CD8-positive, alpha-beta T cell (primary cell): ENCODE measurements at places on chromosomes 16 and 17.
A peak's percentile ranks its signal among the peaks of the same experiment; 100 is the strongest.

DNA sequence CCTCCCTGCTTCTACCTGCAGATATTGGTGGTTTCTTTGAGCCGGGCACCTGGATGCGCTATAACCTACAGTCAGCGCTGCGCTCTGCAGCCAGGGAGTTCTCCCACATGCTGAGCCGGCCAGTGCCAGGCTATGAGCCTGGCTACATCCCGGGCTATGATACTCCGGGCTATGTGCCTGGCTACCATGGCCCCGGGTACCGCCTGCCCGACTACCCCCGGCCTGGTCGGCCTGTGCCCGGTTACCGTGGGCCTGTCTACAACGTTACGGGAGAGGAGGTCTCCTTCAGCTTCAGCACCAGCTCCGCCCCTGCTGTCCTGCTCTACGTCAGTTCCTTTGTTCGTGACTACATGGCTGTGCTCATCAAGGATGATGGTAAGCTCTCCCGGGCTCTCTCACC is 13.2 kb downstream of the CNTNAP1 start:
- DNase-seq: no peak

DNA sequence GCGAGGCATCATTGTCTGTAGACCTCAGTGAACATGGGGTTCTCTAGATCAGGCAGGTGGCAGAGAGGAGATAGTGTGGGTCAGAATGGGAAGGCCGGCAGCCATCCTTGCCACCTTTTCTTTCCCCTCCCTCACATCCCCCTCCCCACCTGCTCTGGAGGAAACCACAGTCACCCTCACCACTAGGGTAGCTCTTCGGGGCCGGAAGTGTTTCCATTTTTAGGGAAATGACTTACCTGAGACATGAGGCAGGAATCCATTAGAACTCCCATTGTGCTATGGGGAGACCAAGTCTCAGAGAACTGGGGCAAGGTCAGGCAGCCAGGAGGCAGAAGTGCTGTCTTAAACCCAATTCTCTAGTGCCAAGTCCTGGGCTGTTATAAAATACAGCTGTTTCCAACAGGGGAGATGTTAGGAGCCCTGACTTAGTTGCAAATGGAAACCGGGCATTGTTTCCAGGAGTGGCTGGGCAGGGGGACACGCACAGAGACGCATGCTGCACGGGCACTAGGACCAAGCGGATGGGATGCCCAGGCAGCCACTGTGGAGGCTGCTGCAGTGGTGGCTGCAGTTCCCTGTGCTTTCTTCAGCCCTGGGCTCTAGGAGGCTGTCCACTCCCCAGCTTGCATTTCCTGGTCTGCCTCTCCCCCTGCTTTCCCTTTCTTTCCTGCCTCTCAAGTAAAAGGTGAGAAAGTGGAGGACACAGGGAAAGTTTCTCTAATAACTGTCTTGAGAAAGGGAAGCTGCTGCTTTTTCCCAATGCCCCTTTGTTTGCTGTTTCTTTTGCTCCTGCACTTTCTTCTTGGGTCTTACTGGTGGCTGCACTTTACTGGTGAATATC is 2.8 kb downstream of the HAS3 start:
- no peak for DNase-seq

DNA sequence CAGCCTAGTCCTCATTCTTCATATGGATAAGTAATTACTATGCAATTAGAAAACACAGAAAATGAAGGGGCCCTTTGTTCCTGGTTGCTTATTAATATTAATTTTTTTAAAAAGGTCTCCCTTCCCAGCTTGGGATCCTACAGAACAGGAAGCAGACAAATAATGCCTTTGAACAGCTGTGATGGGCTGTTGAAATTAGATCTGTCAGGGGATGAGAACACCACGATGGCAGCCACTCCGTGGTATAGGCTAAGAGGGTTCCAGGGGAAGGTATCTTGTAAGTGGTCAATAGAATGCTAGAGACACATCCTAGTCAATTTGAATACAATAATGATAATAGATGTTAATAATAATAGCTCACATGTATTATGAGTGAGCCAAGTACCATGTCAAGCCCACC is 83.1 kb downstream of the CCDC182 start:
- no peak for DNase-seq

GRCh38 chr16:58638148-58639036 is 8.8 kb upstream of the CNOT1 start:
- DNase-seq: no peak

DNA sequence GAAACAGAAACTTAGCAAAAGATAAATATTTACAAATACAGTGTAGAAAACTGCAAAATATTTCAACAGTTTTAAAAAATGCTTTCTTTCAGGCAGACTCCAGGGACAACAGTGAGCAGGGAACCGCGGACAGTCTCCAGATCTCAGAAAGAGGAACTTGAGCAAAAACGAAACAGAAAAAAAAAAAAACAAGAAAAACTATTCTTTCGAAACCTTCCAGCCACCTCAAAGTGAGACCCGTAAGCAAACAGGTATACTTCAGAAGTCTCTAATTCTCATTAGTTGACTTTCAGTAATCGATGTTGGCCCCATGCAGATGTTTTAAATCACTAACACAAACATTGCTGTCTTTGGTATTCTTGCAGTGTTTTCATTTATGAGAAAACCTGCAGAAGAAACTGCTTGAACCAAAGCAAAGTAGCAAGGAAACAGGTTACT is 15.7 kb upstream of the CCL1 start:
- no peak for DNase-seq

GRCh38 chr16:286491-287297 is 3.7 kb downstream of the PDIA2 start:
- DNase-seq: no peak

DNA sequence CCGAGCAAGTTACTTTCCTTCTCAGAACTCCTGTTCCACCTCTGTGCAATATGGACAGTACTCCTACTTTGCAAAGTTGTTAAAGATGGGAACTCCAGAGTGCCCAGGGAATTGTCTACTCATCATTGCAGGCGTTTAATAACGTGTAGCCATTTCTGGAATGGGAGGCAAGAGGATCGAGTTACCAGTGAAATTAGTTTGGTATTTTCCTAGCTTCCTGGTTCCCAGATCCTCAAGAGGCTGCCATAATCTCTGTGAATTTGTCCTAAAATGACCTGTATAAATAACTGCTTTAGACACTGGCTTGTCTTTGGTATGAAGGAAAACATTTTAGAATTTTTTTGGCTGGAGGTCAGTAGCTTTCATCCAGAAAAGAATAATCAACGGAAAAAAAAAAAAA is 27.7 kb downstream of the WWOX start:
- no peak for DNase-seq

DNA sequence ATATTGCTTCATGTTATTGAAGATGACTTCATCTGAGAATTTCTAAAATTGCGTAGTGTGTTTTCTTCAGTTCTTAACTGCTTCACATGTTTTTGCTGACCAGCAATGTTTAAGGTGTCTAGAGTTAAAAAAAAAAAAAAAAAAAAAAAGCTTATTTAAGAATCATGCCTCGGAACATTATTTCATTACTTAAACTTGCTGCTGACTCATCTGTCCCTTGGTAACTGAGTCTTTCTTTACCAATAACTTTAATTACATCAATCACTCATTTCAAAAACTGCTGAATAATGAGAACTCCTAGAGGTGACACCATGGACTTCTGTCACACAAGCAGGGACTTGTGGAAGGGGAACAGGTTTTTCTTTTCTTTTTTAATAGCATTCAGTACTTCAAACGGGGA is 16.2 kb downstream of the IRX5 start:
- no peak for DNase-seq

DNA sequence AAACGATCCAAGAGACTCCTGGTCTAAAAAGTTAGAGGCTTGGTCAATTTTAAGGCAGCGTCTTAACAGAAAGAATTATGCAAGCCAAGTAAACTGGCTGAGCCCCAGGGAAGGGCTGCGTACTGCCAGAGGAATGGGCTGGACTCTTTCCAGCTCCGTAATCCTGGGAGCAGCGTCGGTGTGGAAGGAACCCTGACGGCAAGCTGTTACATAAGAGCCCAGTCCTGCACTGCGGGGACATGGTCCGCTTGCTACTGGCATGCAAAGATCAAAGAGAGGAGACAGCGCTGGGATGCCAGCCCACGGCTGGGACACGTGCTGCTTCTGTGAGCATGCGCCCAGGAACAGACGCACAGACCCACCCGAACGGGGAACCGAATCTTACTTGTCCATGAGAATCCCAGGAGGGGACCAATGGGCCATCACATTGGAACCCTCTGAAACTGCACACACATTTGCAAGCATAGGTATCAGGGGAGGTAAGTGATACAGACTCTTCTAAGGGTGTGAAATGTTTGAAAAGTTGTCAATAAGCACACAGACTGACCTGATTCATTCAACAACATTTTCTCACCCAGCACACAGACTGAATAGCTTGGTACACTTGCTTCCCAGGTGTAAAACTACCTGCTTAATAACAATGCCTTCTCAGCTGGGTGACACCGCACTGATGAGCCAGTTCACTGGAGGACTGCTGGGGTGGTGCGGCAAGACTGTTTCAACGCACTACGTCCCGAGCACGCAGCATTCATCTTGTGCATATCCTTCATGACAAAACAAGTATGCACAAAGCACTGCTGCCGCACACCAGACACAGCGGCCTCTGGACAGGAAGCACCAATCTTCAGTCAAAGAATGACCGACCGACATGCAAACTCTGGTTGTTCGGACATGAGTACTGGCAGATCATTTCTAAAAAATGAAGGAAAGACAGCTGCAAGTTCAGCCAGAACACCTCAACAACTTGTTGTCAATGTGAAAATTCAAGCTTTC is 94.9 kb downstream of the ANKRD11 start:
- DNase-seq: no peak

- DNase-seq: no peak
Measured at GRCh38 chr17:50953831-50954601, 87.9 kb upstream of the TOB1 start.

GRCh38 chr17:57877803-57878377 is 28.0 kb upstream of the MRPS23 start:
- no peak for DNase-seq

- DNase-seq: peak; percentile 46
Measured at GRCh38 chr16:20901068-20901435, 481 bp downstream of the LYRM1 start.

- peak; percentile 57 for DNase-seq
Measured at GRCh38 chr16:4402439-4403132, 13.8 kb downstream of the CORO7 start.

GRCh38 chr17:81478119-81478518 is 34.5 kb downstream of the ACTG1 start:
- DNase-seq: no peak

- DNase-seq: peak; percentile 35
Measured at GRCh38 chr16:67537636-67538591, 9.3 kb downstream of the RIPOR1 start.

GRCh38 chr16:12519986-12520385 is 283.7 kb downstream of the CPPED1 start:
- no peak for DNase-seq

GRCh38 chr17:21510686-21511362 is 134.7 kb downstream of the KCNJ12 start:
- no peak for DNase-seq

- DNase-seq: peak; percentile 49
Measured at GRCh38 chr17:1365445-1366039, 34.5 kb downstream of the YWHAE start.

- no peak for DNase-seq
Measured at GRCh38 chr16:11800382-11800718, 3.3 kb upstream of the ZC3H7A start.

GRCh38 chr17:65226227-65226626 is 89.1 kb downstream of the RGS9 start:
- DNase-seq: no peak

DNA sequence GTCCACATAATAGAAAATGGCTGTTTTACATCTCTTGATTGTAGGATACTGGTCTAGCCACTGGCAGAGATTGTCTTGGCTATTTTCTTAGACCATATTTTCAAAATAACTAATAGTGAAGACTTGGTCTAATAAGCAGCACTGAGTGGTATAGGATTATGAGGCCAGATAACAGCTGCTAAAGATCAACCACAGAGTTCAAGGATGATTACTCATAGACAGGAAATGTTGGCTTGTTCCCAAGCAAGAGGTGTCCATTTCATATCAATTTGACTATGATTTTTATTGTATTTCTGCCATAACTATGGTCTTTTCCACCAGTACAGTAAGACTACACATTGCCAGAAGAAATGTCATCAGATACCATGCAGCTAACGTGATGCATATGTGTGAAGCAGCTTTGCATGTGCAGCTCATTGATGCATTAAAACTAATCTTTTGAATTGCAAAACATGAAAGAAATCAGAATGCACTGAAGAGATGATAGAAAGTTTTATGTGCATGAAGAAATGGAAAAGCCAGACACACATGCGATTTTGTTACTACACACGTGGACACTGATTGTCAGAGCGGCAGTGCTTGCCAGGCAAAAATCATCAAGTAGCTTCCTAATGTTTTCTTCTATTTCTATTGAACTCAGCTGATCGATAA is 693.3 kb downstream of the CDH11 start:
- no peak for DNase-seq

- no peak for DNase-seq
Measured at GRCh38 chr17:4880857-4881256, 18.5 kb upstream of the C17orf107 start.

DNA sequence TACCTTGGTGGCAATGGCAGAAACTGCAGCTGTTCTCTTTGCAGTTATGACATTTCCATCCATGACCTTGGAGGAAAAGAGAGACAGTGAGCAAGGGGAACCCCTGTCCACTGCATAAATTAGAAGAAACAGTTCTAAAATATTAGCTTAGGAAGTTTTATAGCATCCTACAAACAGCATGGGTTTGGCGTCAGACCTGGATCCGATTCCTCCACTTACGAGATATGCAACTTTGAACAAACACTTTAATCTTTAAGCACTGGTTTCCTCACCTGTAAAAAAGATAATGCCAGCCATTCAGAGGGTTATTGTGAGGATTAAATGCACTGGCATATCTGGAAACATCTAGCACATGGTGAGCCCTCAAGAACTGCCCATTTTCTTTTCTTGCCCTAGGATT is 2.6 kb downstream of the CRYM start:
- no peak for DNase-seq

GRCh38 chr16:25094596-25094995 is 16.9 kb upstream of the LCMT1 start:
- DNase-seq: no peak

DNA sequence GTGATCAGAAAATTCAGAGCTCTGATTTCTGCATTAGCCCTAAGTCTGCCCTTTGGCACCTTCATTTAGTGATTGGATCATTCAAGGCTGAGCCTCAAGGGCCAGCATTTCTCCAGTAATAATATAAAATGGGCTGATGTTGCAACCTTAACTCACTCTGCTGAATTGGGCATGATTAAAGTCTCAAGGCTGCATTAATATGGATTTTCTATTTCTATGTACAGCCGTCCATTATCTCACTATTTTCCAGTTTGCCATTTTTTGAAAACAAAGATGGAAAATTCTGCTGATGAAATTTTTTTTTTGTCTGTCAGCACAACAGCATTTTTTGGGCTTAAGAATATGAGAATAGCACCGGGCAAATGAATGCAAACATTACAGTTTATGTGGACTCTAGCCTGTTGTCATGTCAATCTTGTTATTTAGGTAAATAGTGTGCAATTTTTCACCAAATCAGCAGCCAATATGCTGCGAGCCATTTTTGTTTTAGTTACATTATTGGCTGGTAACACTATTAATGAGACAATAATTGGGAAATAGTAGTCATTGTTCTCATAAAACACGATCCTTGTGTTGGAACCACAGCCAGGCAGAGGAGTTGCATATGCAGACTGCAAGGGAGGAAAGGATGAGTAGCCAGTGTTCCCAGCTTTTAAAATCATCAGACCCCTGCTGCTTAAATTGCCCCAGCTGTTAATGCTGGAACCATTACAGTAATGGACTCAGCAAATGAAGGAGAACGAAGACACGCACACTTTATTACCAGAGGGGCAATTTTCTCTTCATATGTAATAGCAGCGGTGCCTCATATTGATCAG is 10.5 kb downstream of the FTO start:
- DNase-seq: no peak
